Gastroesophageal sphincter (tissue), 4 donors: ENCODE measurements at places on chromosomes 1 and 21. TPM values are rescaled to one million over a fixed set of nuclear protein-coding genes. Genes with fewer than 3 reads are reported as not detected.

DNA sequence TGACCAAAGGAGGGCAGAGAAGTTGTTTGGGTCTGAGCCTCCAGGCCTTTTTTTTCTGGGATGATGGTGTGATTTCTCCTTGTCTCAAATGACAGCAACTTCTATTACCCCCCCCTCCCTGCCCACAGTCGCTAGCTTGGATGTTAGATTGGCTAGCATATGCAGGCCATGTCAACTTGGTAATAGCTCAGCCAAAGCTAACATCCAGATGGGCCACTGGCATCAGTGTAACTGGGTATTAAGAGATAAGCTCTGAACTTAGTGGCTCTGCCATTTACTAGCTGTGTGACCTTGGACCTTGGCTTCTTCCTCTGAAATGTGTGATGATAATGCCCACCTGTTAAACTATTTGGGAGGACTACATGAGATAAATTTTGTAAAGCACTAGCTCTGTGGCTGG is 86.9 kb upstream of the TSPAN2 start:
- H3K4me3 ChIP-seq: no peak overlapping the region
- no peaks in the 10 kb centered on the region for H3K4me1 ChIP-seq
- ATAC-seq: no peak
- no peak overlapping the region for H3K27ac ChIP-seq
- H3K27me3 ChIP-seq: no peaks in the 10 kb centered on the region
- no peaks in the 10 kb centered on the region for H3K36me3 ChIP-seq

Gene EDEM3
- total RNA-seq: 22.8 TPM

Gene LRIG2
- 13.6 TPM for total RNA-seq

DNA sequence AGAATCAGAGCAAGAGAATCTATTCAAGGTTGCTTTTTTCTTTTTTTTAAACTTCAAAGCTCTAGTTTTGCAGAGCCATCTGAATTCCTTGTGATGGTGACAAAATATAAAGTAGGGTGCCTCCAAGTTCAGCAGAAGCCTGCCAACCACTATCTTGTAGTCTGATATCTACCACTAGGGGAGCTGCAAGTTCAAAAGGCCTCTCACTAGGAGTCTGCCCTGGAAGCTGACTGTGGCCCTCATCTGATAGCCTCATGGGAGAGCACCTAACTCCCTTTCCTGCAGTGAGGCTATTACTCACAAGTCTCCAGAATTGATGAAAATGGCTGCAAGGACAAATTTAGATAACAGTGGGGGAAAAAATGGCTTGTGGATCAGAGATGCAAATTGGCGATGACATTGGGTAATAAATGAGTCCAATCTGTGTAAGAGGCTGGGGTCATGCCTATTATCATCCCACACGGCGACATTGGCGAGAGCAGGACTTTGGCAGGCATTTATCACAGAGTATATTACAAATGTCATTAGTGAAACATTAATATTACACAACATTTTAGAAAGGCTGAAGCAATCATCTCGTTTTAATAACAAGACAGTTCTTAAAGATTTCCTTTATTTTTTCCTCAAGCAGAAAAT is 10.7 kb upstream of the ZP4 start:
- no peak overlapping the region for H3K27ac ChIP-seq
- H3K36me3 ChIP-seq: no peaks in the 10 kb centered on the region
- ATAC-seq: no peak
- no peaks in the 10 kb centered on the region for H3K27me3 ChIP-seq
- H3K4me3 ChIP-seq: no peak overlapping the region
- no peaks in the 10 kb centered on the region for H3K4me1 ChIP-seq

GRCh38 chr1:24895511-24895910 is 34.6 kb downstream of the RUNX3 start:
- no peak for ATAC-seq
- no peaks in the 10 kb centered on the region for H3K4me1 ChIP-seq
- no peaks in the 10 kb centered on the region for H3K36me3 ChIP-seq
- H3K27me3 ChIP-seq: peaks cover 34% of the 10 kb centered on the region
- no peak overlapping the region for H3K4me3 ChIP-seq
- no peak overlapping the region for H3K27ac ChIP-seq

Gene MROH7
- 5.7 TPM for total RNA-seq

DNA sequence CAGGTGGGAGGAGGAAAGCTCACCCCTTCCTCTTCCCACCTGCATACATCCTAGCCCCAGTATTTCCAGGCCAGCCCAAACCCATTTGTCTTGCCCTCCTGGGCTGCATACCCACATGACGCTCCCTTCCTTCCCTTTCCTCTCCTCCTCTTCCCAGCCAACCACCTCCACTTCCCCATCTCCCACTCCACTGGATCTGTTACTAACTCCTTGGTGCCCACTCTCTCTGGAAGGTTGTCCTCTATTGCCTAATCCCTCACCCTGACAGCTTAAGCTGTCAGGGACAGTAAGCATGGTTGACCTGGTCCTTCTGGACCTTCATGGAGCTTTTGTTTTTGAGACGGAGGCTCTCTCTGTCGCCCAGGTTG is 23.0 kb upstream of the SYNC start:
- H3K27me3 ChIP-seq: no peaks in the 10 kb centered on the region
- H3K4me3 ChIP-seq: no peak overlapping the region
- no peak for ATAC-seq
- H3K36me3 ChIP-seq: no peaks in the 10 kb centered on the region
- H3K4me1 ChIP-seq: peaks cover 15% of the 10 kb centered on the region
- no peak overlapping the region for H3K27ac ChIP-seq

DNA sequence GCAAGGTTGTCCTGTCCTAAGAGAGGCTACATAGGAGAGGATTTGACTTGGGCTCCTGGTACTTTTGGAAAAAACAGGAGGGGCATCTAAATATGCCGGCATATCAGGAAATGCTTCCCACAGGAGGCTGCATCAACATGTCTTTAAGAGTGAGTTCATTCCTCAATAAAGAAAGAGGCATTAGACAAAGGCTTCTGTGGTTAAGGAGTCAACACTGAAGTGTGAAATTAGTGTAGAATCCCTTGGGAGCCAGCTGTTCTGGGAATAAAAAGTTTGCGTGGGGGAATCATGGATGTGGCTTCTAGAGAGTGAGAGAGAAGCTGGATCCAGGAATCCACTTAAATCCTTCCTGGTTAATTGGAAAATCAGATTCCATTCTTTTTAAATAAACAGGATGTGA is 69.5 kb downstream of the DNM3 start:
- peaks cover 18% of the 10 kb centered on the region for H3K4me1 ChIP-seq
- no peaks in the 10 kb centered on the region for H3K27me3 ChIP-seq
- ATAC-seq: no peak

DNA sequence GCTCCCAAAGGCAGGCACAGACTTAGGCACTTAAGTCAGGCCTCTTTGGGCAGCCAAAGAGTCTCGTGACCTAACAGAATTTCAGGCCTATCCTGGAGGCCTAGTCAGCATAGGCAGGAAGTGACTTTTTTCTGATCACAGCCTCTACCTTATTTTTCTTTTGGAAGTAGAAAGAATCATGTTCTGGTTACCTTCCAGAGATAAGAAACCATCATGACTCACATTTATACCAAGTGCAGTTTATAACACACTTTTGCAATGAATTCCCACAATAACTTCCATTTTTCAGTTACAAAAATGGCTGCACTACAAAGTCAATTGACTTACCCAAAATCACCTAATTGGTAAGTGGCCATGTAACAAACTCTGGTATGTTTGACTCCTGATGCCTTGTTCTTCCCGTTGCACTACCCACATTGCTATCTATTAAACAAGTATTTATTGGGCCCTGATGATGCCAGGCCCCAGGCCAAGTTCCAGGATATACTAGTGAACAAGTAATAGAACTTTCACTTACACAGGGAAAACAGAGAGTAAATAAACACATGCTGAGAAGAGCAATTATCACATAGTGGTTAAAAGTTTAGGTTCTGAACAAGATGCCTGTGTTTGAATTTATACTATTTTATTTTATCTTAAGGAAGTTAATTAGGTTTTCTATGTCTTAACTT is 74.3 kb downstream of the SH3GLB1 start:
- no peak overlapping the region for H3K27ac ChIP-seq
- H3K27me3 ChIP-seq: no peaks in the 10 kb centered on the region
- no peak overlapping the region for H3K4me3 ChIP-seq
- H3K36me3 ChIP-seq: no peaks in the 10 kb centered on the region
- peaks cover 4% of the 10 kb centered on the region for H3K4me1 ChIP-seq
- ATAC-seq: no peak

Gene KIRREL1
- 50.7 TPM for total RNA-seq

DNA sequence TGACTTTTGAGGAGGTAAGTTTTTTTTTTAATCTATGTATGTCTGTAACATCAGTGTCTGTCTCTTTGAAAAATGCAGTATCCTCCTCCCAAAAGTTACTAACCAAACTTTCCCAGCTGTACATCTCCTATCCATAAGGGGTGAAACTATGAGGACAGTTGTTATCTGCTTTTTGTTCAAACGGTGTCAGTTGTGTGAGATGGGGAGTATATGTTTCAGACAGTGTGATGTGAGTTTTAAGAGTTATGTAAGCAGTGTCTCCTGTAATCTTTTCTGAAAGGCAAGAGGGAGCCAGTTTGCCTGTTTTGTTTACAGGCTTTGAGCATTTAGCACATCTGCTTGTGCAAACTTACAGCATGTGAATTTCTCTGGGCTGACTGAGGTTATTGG is 34.8 kb upstream of the CACYBP start:
- no peak overlapping the region for H3K4me3 ChIP-seq
- peak overlapping the region; percentile 51 for H3K27ac ChIP-seq
- peaks cover 9% of the 10 kb centered on the region for H3K36me3 ChIP-seq
- H3K27me3 ChIP-seq: no peaks in the 10 kb centered on the region
- H3K4me1 ChIP-seq: peaks cover 21% of the 10 kb centered on the region

DNA sequence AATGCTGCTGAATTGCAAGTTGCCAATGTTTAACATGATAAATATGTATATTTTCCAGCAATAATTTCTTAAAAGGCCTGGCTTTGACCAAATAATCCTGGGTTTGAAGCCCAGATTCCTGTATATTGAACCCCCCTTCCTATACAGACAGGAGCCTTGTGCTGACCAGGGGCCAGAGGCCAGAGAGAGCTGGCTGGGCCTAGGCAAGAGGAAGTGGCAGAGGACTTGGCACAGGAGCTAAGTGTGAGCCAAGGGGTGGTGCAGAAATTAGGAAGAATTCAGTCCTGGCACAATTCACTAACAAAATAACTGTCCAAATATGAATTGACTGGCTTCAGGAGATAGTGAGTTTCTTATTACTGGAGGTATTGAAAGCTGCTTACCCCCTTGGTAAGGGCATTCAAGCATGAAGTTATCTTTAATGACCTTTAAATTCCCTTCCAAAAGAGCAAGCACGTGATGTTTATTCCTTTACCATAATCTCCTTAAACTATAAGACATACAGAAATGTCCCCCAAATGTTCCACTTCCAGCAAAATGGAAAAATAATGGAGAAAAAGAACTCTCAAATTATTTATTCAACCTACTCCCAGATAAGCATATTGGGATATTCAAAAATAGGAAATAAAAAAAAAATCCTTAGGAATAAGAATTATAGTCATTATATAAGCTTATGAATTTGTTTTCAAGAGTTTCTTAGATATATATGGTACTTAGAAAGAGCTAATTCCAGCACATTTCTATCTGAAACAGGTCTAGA is 26.6 kb downstream of the NIBAN1 start:
- peaks cover 20% of the 10 kb centered on the region for H3K4me1 ChIP-seq
- H3K27me3 ChIP-seq: no peaks in the 10 kb centered on the region
- no peaks in the 10 kb centered on the region for H3K36me3 ChIP-seq

GRCh38 chr1:7681401-7681800 is 89.7 kb upstream of the VAMP3 start:
- H3K27ac ChIP-seq: no peak overlapping the region
- no peaks in the 10 kb centered on the region for H3K27me3 ChIP-seq
